NT2/D1 (cell line): ENCODE measurements at places on chromosomes 4 and X.
A peak's percentile ranks its signal among the peaks of the same experiment; 100 is the strongest.

DNA sequence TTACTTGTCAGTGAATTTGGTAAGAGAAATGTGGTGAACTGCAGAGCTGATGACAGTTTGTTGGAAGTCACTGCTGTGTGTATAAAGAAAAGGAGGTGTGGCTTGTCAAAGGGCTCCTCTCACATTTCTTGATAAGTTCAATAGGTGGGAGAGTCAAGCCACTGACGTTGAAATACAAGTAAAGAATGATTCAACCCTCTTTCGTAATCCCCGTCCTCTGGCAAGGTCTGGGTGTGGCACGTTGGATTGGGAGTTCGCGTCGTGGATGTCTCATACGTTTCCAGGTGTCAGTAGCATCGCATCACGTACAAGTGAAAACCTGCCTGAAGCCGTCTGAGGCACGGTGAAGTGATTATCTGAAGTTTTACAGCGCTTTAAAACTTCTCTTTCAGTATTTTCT is 76.4 kb downstream of the EGF start:
- DNase-seq = no peak

DNA sequence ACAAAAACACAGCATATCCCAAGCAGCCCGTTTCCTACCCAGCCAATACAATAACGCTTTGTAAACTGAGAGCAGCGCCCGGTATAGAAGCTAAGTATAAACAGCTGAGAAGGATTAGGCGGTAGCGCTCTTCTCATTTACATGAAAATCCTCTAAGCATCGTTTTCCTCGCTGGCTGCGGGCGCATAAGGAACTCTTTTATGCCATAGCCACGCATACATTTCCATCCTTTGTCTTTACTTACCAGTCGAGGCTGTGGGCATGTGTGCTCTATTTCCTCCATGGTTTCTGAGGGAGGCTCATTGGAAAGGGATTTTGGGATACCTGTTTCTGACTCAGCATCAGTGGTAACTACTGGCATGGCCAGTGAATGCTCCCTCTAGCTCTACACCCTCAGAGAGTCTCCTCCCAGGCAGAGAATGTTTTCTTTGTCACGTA is 383 bp downstream of the PCYT1B start:
- DNase-seq = peak; percentile 66

DNA sequence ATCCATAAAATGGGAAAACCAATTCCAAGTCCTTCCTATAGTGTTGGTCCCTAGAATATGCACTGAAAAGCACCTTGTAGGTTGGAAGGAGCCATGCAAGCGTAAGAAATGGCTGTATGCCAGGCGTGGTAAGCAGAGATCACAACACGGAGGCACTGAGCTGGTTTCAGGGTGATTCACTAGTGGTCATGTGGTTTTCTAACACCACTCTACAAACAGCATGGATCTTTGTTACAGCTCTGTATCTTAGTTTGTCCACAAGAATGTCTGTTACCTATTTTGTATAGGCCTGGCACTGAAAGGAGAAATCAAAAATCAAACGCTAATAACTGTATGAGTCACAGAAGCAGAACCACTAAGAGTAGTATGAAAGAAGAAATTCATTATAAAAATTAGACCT is 71.9 kb downstream of the MAGEB17 start:
- DNase-seq = no peak

DNA sequence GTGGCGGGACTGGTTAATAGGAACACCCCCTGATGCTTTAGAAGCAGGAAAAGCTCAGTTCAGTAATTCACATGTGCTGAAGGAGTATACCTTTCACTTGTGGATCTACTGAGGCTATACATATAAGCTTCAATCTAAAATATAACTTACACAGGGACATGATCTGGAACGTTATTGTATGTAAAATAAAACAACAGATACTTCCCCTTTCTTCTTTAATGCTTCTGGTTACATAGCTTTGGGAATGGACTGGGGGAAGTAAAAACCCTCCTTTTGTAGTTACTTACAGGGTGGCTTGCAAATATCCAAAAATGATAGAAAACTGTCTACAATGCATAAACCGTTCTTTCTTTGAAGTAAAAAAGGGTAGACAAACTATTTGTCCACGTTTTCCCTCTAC is 1.9 kb downstream of the FGG start:
- DNase-seq = no peak

DNA sequence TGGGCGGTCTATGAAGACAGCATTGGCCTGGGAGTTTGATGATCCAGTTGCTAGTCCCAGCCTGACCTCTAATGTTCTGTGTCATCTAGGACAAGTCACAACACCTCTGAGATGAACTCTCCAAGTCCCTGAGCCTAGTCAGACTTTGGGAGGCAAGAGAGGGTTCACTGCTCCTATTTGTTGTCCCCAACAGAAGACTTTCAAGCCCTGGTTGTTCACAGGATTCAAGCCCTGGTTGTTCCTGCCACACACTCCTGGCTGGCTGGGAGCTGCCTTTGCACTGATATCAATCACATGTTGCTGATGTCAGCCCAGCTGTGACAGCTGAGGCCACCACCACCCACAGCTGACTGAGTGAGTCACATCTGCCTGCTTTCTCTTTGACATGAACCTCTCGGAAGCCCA is 253.2 kb upstream of the RASGEF1B start:
- no peak for DNase-seq

DNA sequence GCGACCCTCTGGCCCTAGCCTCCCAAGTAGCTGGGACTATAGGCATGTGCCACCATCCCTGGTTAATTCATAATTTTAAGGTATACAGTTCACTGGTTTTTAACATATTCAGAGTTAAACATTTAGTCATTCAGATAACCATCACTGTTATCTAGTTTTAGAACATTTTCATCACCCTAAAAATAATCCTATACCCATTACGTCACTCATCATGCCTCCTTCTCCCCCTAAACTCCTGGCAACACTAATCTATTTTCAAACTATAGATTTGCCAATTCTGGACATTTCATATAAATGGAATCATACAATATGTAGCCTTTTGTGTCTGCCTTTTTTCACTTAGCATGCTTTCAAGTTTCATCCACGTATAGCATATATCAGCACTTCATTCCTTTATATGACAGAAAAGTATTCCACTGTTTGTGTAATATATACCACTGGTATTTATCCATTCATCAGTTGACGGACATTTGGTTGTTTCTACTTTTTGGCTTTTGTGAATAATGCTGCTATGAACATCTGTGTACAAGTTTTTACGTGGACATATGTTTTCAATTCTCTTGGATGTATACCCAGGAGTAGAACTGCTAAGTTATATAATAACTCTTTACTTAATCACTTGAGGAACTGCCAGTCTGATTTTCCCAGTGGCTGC is 32.0 kb upstream of the RPS3A start:
- DNase-seq = no peak

DNA sequence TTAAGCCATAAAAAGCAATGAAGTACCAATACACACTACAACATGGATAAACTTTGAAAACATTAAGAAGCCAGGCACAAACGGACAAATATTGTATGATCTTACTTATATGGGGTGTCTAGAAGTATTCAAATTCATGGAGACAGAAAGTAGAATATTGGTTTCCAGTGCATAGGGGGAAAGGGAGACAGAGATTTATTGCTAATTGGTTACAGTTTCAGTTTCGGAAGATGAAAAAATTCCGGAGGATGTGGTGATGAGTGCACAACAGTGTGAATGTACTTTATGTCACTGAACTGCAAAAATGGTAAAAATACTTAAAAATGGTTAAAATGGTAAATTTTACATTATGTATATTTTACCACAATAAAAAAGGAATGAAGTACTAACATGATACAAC is 5.1 kb upstream of the PRDX4 start:
- DNase-seq = no peak

- DNase-seq = no peak
Measured at GRCh38 chr4:92399032-92399431, 95.3 kb downstream of the GRID2 start.

DNA sequence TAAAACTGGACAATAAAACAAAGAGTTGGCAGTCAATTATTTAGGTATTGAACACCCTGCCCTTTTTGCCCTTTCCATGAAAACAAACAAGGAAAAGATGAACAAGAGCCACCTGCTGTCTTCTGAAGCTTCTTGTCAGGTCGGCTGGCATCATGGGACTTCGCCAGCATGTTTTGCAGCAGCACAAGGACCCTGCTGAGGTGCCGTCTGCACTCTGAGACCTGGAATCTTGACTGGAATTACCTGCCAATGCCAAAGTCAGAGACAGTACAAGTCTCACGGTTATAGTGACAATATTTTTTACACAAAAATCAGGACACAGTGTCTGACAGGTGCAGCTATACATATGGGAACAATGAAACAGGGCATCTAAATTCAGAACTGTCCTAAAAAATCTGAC is 284.5 kb downstream of the GASK1B start:
- DNase-seq = no peak

GRCh38 chr4:83617371-83618035 is 81.6 kb downstream of the GPAT3 start:
- DNase-seq = no peak

DNA sequence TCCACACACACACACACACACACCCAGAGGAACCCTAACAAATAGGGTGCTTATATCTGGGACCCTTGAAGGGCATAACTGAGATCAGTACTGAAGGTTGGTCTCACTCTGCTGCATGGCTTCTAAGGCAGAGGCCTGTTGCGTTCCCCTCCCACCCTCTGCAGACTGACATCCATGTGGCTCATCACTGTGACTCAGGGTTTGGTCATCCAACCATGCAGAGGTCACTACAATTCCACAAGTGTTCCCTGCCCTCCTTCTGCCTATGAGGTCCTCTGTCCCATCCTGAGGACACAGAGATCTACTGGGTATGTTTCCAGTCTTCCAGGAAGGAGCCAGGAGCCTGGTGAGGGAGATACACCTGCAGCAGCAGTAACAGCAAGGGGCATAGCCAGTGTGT is 55.8 kb downstream of the XAGE2 start:
- no peak for DNase-seq

GRCh38 chrX:55135171-55135570 is 46.4 kb downstream of the PAGE2 start:
- no peak for DNase-seq

DNA sequence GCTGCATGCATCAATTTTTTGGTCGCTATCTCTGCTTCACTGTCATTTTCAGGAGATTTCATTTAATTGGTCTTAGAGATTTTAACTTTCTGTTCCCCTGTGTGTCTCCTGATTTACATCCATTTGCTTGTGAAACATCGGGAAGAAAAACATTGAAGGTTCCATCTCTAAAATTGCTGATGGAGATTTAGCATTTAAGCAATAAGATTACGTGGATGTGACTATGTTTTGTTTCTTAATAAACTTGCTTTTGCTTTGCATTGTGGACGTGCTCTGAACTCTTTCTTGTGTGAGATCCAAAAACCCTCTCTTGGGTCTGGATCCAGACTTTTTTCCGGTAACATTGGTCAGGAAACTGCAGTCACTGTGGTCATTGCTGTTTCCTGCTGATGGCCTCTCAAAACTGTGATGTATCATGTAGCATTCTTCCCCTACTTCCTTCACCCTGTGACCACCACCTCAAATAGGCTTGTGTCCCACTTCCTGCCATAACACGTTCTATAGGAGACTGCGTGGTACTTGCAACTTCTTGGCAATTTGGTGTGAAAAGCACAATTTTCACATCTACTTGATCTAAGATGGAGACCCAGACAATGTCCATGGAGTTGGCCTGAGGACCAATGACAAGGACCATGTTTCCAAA is 4.9 kb downstream of the CXCL2 start:
- DNase-seq = no peak

- no peak for DNase-seq
Measured at GRCh38 chr4:168531305-168531704, 34.5 kb downstream of the PALLD start.

GRCh38 chr4:6480534-6481088 is 8.2 kb upstream of the PPP2R2C start:
- DNase-seq = no peak

DNA sequence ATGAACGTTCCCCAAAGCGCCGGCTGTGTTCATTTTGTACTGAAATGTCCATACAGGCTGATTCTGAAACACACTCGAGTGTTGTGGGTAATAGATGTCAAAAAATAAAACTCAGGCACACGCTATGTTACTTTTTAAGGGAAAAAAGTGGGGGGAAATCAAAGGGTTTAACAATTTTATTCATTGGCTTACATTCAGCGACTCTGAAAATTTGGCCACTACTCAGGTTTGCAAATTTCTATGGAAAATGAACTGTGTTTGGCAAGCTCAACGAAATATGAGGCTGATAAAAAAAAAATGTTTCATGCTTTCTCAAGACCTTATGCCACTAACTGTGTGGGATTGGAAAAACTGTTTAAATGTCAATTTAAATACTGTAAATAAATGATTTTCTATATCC is 18.5 kb downstream of the AMELX start:
- DNase-seq = no peak

GRCh38 chr4:3239998-3240920 is 8.7 kb upstream of the MSANTD1 start:
- DNase-seq = no peak

- no peak for DNase-seq
Measured at GRCh38 chr4:112897543-112897942, 151.9 kb upstream of the ANK2 start.

DNA sequence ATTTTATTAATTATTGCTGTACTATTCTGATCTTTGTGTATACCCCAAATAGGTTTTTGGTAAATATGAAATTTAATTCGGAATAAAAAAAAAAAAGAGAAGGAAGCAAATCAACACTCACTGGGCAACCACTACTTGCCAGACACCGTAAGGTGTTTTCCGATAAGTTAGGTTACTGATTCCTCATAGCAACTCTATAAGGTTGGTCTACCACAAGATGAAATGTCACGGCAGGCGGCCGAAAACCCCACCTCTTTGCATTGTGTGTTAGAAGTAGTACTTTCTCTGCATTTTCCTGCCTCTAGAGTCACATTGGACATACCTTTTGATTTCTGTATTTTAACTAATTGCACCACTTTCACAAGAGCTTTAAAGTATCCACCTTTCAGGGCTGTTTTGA is 44.5 kb upstream of the RASGEF1B start:
- DNase-seq = no peak

DNA sequence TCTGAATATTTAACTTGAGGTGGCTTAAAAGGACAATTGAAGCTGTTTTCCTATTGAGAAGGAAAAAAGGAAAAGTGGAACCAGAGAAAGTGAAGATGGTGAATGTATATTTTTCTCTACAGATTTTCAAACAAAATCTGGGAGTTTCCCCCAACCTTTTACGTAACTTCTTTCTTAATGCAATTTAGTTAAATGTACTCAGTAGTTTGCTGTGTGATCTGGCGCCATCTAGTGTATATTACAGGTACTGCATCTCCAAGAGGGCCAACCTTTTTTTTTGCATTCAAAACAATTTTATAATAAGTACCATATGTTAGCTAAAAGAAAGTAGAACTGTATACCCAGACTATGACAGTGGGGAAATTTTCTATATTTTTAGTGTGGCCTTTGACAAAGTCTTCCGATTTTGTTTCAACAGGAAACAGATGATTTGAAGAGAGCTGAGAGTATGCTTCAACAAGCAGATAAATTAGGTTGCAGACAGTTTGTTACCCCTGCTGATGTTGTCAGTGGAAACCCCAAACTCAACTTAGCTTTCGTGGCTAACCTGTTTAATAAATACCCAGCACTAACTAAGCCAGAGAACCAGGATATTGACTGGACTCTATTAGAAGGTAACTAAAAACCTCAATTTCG is 82.0 kb downstream of the PLS3 start:
- peak; percentile 44 for DNase-seq
